Purkinje cell (primary cell): ENCODE measurements at places on chromosomes 16 and 17. TPM values are rescaled to one million over a fixed set of nuclear protein-coding genes. Genes with fewer than 3 reads are reported as not detected.

Gene TNFRSF17
- 6.6 and 15.0 TPM in 2 replicates for polyA plus RNA-seq

Gene C16orf92
- polyA plus RNA-seq = 0.36 TPM in 2 replicates

Gene CDRT4
- 1.8 and 2.1 TPM in 2 replicates for polyA plus RNA-seq

Gene EVI2A
- polyA plus RNA-seq = 4.7 and 5.7 TPM in 2 replicates

Gene GNGT2
- not detected in 2 replicates for polyA plus RNA-seq

Gene PPY
- polyA plus RNA-seq = not detected in 2 replicates

Gene CCT6B
- 5.4 and 7.0 TPM in 2 replicates for polyA plus RNA-seq
